ENCODE measurements at places on chromosomes 2 and 18.

GRCh38 chr2:236308855-236309668 lies 44.9 kb upstream of the ASB18 start:
- DNase-seq, result no peak

- DNase-seq, result no peak
Observed at GRCh38 chr2:107325981-107326786, 440.2 kb upstream of the ST6GAL2 start.

GRCh38 chr18:49617329-49617695 lies 55.5 kb downstream of the LIPG start:
- DNase-seq, result no peak

DNA sequence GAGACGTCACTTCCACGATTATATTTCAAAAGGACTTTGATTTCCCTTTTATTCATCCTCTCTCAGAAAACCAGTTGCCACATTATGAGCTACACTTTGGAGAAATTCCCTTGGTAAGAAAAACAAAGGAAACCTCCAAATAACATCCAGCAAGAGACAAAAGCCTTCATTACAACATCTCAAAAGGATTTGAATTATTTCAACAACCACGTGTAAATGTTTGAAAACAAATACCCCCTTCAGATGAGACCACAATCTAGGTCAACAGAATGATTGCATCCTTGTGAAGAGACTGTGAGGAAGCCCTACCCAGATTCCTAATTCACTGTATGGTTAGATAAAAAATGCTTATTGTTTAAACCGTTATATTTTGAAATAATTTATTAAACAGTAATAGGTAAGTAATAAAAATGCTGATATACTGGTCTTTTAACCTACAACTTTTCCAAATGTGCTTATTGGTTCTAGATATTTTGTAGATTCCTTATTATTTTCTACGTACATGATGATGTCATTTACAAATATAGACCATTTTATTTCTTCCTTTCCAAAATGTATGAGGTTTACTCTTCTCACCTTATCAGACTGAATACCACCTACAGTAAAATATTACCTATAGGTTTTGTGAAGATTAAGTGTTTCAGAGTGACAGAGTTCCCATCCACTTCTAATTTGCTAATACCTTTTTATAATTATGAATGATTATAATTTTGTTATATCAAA lies 922.7 kb upstream of the CHAC2 start:
- no peak for DNase-seq

- DNase-seq, result peak; percentile 10
Observed at GRCh38 chr2:217510771-217511291, 492.0 kb downstream of the TNS1 start.

GRCh38 chr2:134432435-134432883 lies 178.6 kb downstream of the MGAT5 start:
- no peak for DNase-seq

DNA sequence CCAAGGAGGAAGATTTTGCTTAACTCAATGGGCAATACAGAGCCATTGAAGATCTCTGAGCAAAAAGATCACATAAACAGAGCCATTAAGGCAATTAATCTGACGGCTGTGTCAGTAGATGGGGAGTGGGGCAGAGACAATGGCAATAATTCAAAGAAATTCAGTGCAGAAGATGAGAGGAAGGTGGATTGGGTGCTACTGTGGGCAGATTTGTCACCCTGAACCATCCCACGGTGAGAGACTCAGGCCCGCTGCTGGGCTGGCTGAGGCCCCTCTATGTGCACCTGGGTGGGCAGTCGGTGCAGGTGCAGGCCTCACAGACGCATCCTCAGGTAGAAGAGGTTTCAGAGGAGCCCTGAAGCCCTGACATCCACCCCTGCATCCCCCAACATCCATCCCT lies 458.6 kb downstream of the EIPR1 start:
- DNase-seq, result no peak

GRCh38 chr2:30252723-30253701 lies 21.7 kb downstream of the LBH start:
- DNase-seq, result peak; percentile 50

DNA sequence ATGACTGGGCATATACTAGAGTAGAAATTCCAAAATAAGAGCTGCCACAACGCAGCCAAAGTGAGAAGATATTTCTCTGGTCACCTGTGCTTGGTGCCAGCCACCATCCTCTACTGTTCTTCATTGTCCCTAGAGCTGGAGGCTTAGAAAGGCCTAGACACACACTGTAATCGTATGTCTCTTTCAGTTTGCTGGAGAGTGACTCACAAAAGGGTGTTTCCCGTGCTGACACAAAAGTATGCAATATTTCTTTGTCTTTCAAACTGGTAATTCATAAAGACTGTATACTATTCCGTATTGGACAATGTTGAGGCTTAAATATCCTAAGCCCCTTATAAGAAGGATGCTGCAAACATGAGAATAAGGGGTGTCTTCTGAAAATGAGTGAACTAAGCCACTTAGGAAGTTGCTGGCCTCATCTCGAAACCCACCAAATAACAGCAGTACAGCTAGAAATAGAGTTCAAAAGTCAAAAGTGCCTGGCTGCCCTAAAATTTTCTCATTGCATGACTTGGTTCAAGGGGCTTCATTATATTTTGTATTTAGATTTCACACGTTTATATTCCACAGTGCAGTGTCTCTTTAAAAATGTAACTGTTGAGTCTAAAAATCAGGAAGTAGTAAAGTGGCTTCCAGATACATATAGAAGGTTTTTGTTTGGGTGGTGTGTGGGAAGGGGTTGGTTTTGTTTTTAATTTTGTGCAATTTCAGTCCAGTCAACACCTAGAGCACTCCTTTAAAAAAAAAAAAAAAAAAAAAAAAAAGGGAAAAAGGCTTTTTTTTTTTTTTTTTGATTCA lies 601.1 kb downstream of the ARHGAP15 start:
- DNase-seq, result no peak

DNA sequence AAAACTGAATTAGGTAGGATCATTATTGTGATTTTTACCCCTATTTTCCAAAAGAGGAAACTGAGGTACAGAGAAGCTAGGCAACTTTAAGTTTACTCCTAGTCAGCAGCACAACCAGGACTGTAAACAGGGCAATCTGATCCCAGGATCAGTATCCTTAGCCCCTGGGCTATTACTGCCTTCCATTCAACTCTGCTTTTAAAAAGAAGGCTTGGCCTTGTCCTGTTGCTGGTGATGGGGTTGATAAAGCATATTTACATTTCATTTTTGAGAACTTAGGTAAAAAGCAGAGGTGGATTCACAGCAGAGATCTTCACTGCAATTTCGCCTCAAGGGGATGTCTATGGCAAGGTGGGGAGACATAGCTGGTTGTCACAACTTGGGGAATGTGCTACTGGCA lies 148.5 kb downstream of the GALNT14 start:
- no peak for DNase-seq

DNA sequence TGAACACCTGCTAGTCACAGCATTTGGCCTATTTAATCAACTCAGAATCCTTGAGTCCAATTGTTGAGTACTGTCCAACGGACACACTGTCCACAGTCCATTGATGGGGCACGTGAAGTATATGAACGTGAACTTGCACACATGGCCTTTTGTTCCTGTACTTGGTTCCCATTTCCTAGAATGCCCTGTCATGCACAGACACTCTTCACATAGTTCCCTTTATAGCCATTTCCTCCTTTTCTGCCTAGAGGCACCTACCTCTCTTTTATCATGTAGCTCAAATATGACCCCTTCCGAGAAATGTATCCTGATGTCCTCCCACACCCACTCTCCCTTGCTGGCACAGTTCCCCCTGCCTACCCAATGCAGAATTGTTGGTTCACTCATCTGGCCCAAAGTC lies 8.7 kb upstream of the CRYGA start:
- no peak for DNase-seq

GRCh38 chr2:104434318-104434792 lies 419.6 kb upstream of the POU3F3 start:
- no peak for DNase-seq

DNA sequence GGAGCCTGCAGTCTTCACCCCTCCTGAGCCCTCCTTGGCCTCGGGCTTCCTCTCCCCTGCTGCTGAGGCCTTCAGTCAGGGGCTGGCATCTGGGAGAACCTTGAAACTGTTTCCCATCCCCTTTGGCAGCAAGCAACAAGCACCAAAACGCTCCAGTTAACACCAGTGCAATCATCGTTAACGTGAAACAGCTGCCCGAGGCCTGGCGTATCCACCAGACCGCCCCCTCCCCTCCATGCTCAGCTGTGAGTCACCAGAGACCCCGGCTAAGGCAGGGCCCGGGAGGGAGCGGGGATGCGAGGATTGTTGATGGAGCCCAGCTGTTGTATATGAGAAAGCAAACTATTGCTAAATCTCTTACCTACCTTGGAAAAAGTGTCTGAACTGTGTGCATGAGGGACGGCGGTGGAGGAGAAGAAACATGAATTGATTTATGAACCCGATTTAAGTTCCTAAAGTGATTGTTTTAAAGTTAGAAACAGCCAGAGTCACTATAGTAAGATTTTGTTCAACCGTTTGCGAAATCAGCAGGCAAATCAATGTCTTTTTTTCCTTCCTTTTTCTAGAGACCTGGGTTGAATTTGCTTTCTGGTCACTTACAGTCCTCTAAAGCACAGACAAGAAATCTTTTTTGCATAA lies 5.2 kb downstream of the ZFP36L2 start:
- DNase-seq, result no peak

- DNase-seq, result no peak
Observed at GRCh38 chr2:23679044-23679443, 247.9 kb downstream of the ATAD2B start.

DNA sequence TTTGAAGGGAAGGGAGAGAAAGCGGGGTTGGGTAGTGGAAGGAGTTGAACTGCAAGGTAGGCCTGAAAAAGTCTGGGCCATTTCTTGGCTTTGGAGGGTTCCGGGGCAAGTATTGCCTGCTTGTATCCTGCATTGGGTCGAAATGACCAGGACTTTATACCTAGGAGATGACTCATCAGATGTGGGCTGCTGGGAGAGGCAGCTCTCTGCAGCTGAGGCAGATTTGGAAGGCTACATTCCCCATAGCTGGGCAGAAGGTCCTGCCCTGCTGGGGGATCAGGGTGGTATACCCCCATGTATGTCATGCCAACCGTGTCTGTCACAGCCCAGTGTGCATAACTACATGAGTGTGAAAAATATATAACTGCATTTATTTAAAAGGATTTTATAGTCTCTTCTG lies 171.8 kb upstream of the SPRED2 start:
- DNase-seq, result no peak

DNA sequence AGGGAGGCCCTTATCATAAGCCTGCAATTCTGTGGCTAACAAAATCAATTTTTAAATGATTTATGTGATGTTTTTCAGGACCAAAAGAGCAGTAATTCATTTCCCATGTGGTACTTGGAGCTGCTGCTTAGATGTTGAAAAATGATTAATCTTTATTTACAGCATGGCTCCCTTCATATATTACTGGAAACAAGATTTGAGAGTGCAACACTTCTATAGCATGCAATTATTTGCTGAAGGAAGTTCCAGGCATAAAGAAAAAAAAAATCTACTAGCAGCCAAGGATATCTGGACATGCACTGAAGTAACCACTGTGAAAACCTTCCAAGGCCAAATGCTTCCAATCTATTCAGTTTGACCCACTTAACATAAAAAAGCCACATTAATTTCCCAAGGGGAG lies 186.3 kb downstream of the SLC8A1 start:
- no peak for DNase-seq

DNA sequence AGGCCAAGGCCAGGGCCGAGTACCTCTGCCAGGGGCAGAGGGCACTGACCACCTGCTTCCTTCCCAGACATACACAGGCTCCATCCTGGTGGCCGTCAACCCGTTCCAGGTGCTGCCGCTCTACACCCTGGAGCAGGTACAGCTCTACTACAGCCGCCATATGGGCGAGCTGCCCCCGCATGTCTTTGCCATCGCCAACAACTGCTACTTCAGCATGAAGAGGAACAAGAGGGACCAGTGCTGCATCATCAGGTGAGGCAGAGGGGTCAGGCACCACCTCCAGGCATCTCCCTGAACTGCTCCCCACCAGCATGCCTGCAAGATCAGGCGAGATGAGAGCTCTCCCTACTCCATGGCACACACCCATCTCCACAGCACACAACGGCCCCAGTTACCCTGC lies 31.1 kb downstream of the MYO7B start:
- no peak for DNase-seq

DNA sequence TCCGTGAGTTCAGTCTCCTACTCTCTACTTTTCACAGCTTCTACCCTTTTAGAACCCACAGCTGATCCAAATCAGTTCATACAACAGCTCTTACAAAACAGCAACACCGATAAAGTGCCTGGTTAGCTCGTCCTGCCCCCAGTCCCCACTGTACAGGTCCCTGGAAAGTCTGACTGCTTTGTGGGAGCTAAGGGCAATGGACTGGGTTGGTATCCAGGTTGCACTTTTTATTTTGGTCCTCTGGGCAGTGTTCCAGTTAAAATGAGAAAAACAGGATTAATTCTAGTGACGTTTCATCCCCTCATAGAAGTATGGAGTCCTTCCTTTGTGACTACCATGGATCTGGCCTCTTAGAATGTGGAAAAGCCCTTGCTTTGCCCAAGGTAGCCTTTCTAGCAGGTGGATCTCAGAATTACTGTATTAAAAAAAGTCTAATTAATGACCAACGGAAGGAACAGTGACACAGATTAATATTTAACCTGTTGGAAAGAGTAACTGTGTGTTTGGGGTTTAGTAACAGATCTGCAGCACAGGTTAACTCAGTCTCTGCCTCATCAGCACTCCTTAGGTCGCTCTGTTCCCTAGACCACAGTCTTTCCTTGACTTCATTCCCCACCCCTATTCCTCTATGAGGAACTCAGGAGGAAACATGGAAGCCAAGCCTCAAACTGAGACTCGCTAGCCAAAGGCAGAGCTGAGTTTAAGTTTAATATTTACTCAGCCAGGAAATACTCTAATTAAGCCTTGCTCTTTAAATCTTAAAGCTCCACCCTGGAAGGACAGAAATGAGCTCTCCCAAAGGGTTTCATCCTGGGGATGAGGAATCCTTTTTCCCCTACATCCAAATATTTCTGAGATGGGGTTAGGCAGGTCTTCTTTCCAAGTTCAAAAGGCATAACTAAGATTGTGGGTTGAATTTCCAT lies 52.8 kb upstream of the ITGA6 start:
- no peak for DNase-seq

DNA sequence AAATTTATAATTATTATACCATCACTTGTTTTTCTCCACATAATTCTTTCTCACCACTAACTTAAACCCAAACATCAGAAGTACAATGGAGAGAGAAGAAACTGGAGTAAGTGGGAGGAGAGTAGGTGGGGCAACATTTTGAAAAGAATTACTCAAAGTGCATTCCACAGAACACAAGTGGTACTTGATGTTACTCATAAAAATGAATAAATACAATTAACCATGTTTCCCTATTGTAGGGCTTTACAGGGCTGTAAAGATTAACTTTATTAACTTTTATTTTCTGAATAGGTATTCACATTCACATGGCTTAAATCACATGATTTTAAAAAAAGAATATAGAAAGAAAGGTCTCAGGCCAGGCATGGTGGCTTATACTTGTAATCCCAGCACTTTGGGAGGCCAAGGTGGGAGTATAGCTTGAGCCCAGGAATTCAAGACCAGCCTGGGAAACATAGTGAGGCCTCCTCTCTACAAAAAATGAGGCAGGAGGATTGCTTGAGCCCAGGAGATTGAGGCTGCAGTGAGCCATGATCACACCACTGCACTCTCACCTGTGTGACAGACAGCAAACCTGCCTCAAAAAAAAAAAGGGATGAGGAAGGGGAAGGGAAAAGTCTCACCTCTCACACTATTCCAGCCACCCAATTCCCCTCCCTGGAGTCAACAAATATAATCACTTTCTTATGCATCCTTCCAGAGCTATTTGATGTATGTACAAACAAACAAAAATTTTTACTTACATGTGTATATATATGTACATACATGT lies 47.1 kb downstream of the KCNG3 start:
- no peak for DNase-seq

GRCh38 chr2:104340879-104341828 lies 512.8 kb upstream of the POU3F3 start:
- DNase-seq, result no peak

- no peak for DNase-seq
Observed at GRCh38 chr2:101340141-101340551, 31.6 kb upstream of the RNF149 start.

Measured in stimulated activated CD4-positive, alpha-beta T cell treated with anti-CD3 and anti-CD28 coated beads, Interleukin-12 subunit alpha, Interleukin-12 subunit beta, amount 100 ng/mL, for 4 hours (primary cell).